ENCODE measurements at places on chromosomes 1 and 21.
A peak's percentile ranks its signal among the peaks of the same experiment; 100 is the strongest.

DNA sequence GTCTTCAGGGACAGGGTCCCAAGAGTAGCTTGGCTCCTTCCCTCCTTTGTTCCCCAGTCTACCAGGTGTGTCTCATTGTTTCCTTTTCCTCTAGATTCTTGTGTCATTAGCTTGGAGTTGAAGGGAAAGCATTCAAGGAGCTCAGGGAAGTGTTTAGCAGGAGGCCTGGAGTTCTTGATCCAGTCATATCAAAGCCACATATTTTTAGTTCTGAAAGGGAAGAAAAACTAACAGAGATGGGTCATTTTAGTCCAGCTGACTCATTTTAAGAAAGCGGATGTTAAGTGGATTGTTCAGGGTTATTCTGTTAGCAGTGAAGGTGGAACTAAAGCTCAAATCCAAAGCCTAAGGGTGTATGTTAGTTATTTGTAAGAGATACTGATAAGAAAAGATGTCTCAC, 721 bp downstream of the C1orf54 start:
- DNase-seq, result no peak

DNA sequence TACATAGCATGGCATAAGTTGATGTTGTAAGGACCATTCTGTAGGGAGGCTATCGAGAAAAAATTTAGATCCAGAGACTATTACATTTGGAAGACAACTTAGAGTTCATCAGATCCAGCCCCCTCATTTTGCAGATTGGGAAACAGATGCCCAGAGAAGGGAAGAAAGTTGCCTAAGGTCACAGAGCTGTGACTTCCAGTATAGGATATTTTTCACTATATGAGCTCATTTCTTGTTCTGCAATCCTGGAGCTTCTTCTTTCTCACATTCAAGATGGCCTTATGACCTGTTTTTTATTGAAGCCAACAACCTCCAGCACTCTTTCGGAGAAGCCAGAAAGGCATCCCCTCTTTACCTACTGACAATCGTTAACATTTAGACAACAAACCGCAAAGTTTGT, 421.8 kb upstream of the PLXNA2 start:
- DNase-seq, result no peak

DNA sequence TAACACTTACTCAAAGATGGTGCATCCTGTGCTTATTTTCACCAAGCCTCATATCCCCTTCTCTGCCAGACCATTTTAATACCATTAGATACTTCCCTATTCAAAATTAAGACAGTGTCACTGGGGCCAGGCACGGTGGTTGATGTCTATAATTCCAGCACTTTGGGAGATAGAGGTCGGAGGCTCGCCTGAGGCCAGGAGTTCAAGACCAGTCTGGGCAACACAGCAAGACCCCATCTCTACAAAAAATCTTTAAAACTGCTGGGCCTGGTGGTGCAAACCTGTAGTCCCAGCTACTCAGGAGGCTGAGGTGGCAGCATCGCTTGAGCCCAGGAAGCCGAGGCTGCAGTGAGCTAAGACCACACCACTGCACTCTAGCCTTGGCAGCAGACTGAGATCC, 28.2 kb downstream of the APP start:
- DNase-seq, result no peak

- no peak for DNase-seq
Measured at GRCh38 chr1:1971017-1971416, 32.6 kb downstream of the CFAP74 start.

DNA sequence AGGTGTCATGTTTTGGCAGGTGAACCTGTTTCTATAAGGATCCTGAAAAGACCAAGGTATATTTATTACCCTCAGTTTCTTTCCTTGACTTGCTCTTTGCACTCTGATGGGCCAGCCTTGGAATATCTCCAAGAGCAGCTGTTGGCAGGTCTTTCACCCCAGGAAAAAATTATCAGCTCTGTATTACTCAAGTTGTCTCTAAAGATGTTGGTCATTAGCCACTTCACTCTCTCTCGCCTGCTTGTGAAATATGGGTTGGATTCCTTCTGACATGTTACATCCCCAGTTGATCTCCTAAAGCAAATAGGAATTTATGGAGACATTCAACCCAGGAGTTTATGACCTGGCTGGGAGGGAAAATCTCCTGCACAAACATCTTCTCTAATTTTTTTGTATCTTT, 85.9 kb downstream of the KCNJ15 start:
- DNase-seq, result no peak

DNA sequence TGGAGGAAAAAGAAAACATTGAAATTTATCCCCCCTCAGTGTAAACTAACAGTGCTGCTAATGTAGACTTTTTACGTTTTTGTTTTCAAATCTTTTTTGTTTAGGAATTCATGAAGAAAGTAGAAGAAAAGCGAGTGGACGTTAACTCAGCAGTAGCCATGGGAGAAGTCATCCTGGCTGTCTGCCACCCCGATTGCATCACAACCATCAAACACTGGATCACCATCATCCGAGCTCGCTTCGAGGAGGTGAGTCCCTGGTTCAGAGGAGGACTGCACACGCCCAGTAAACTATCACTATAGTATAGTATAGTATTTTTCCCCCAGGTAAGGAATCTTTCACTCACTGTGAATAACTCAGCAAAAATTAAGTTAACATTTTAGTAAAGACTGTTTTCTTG, 37.8 kb upstream of the BMP8A start:
- DNase-seq, result no peak

GRCh38 chr1:192628396-192629057, 7.4 kb upstream of the RGS13 start:
- no peak for DNase-seq

- DNase-seq, result no peak
Measured at GRCh38 chr21:38219049-38219628, 37.7 kb upstream of the KCNJ15 start.

DNA sequence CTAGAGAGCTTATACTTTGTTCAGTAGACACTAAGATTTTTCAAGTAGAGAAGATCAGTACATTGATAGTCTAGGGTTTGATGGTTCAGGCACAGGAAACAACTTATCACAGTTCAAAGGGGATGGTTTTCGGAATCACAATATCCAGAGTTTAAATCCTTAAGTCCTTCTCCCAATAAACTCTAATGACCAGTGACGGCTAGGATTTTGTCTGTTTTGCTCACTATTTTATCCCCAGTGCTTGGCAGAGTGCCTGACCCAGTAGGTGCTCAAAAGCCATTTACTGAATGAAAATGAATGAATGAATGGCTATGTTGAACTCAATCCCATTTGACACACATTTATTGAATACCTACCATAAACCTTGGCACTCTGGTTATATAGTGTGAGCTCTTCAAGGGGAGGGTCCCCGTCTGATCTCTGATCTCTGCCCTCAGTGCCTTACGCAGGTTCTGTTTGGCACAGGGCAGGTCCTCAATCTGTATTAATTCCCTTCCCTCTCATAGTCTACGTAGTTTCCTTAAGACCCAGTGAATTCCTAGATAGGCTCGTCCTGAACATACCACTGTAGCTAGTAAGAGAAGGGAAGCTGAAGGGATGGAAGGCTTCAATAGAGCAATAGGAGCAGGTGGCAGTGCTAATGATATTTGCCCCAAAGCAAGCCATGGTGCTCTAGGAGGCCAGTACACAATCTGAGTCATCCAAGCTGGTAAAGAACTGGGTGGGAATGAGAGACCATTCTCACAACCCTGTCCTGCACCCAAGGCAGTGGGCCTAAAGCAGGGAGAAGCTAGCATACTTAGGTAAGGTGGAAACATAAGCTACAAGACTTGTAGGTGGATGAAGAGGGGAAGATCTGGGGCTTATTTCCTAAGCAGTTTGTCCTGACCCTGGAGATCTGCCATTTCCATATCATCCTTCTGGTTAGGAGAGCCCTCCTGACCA, 53.4 kb downstream of the DMAP1 start:
- no peak for DNase-seq

DNA sequence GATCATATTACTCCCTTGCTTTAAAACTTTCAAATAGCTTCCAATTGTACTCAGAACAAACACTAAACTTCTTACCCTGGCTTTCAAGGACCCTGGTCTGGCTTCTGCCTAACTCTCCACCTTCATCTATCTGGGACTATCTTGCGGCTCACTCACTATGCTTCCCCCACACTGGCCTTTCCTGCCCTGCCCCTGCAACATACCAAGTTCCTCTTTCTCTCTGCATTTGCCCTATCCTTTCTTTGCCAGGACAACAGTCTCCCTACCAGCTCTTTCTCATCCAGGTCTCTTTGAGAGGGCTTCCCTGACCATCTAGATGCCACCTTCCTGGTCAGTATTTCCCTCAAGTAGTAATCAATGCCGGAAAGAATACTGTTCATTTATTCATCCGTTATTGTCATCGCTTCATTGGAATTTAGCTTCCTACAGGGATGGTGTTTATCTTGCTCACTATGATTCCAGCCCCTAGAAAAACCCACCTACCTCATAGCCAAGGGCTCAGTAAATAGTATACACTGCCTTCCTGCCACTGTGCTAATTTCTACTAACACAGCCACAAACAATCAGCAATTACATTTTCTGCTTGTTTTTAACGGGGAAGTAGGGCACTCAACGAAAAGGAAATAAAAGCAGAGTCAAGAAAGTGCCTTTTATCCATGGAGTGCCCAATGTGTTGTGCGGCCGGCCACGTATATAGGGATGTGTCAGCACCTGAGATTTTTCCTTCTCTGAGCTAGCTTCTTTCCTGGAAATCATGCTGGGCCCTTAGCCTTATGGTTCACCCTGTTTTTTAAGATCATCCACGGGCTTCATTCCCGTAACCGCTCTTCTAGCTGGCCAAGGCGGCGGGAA, 521 bp upstream of the CDC7 start:
- DNase-seq, result no peak

GRCh38 chr1:99919220-99919619, 50.6 kb upstream of the SLC35A3 start:
- no peak for DNase-seq

GRCh38 chr1:111422546-111423391, 4.8 kb downstream of the OVGP1 start:
- DNase-seq, result no peak

DNA sequence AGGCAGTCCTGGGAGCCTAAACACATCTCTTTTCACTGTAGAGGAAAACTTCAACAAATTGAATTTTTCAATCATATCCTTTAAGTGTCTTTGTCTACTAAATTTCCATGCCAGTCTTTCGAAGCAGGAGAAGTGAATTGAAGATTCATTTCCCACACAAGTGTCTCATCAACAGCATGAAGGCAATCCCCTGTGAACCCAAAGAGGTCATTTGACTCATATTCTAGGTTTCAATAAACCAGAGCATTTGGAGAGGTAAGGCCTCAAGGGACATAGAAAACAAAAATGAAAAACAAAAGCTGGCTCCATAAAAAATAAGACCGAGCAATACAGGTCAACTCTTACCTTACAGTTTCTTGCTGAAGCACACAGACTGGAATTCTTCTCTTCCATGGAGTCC, 94.1 kb upstream of the ATP1B1 start:
- DNase-seq, result no peak

GRCh38 chr1:183551924-183552323, 38.3 kb downstream of the NCF2 start:
- DNase-seq, result no peak

GRCh38 chr1:167130829-167131510, 37.1 kb downstream of the STYXL2 start:
- DNase-seq, result no peak

DNA sequence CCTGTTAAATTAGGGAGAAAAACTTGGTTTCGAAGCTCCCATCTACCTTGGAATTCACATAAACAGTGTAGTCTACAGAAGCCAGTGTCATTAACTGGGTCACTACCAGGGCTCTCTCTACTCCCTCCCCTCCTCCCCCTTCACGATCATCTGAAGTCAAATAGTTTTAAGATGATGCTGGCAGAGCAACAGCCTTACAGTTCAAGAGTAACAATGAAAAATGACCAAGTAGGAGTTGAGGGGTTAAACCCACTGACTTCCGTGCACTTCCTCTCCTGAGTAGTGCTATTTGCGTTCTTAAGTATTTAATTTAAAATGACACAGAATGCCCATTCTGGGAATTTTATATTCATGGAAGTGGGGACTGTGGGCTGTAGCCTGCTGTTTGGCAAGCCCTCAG, 236.9 kb downstream of the SIPA1L2 start:
- DNase-seq, result no peak

DNA sequence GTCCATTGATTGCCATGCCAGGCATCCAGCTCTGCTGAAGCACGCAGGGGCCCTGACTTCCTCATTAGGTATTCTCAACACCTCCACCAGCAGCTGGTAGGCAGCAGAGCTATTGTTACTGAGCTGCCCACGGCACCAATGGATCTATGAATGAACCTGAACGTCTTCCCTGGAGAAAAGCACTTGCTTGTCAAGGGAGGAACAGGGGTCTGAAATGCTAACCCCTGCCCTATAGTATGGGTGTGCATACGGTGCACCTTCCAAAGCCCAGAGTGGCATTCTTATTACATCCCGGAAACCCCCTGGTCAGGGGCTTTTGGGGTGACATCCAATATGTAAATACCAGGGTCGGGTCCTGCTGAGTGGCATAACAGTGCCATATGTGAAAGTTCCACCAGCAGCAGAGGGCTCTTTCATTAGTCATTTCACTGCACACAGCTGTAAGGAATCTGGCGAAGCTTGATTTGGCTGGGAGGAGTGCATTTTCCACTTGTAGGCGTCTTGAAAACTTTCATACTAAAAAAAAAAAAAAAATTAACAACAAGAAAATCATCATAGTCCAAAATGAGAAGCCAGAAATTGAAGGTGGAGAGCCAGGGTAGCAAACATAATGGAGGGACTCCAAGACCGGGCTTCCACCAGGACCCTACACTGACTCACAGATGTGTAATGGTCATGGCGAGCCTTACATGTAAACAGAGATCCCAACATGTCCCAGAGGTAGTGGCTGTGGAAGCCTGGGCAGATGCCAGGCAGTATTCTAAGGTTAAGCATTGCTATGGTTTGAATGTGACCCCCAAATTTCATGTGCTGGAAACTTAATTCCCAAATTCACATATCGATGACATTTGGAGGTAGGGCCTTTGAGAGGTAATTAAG, 58.8 kb upstream of the PRDX6 start:
- DNase-seq, result no peak

- no peak for DNase-seq
Measured at GRCh38 chr1:103997631-103998030, 247.9 kb downstream of the AMY1C start.

DNA sequence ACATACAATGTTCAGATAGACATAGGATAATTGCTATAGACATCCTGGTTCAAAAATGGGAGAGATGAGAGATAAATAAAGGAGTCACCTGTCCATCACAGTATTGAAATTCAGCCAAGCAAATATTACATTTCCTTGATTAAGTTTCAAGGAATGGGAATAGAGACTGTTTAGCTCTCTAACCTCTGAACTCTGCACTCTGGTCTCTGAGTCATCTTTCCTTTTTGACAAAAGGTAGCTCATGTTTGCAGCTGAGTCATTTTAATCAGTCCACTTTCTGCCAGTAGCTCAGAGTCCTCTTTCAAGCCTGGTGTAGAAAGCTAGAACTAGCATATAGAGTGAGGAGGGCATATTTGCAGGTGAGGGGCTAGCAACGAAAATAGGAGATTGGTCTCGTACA, 51.4 kb upstream of the GJA8 start:
- DNase-seq, result no peak

GRCh38 chr1:228986093-228986904, 251.0 kb downstream of the RHOU start:
- peak; percentile 62 for DNase-seq

GRCh38 chr1:29254346-29254745, 18.0 kb downstream of the PTPRU start:
- no peak for DNase-seq

- no peak for DNase-seq
Measured at GRCh38 chr1:25094995-25095394, 137.3 kb downstream of the SYF2 start.

- no peak for DNase-seq
Measured at GRCh38 chr1:163165119-163165518, 37.6 kb downstream of the RGS5 start.

Data from dorsolateral prefrontal cortex (tissue), 122 donors.